ENCODE measurements at places on chromosomes 4 and X. TPM values are rescaled to one million over a fixed set of nuclear protein-coding genes. Genes with fewer than 3 reads are reported as not detected.

The ARHGAP6 gene
- polyA plus RNA-seq: 1.0 TPM

The KLHL5 gene
- 77.4 TPM for polyA plus RNA-seq

The SSX2 gene
- polyA plus RNA-seq: not detected

The PNPLA4 gene
- polyA plus RNA-seq: 26.0 TPM

The IQSEC2 gene
- 10.6 TPM for polyA plus RNA-seq

The PNMA3 gene
- 0.13 TPM for polyA plus RNA-seq

The SYTL4 gene
- polyA plus RNA-seq: 3.3 TPM

The MAGEA2B gene
- not detected for polyA plus RNA-seq

The WDR17 gene
- 0.10 TPM for polyA plus RNA-seq

The HTR2C gene
- polyA plus RNA-seq: not detected

The CYBB gene
- not detected for polyA plus RNA-seq

The GPR82 gene
- not detected for polyA plus RNA-seq

The GYG2 gene
- 9.3 TPM for polyA plus RNA-seq

The MAGEA9B gene
- not detected for polyA plus RNA-seq

The LIMCH1 gene
- 133 TPM for polyA plus RNA-seq

The ASMT gene
- not detected for polyA plus RNA-seq

The PCDH19 gene
- not detected for polyA plus RNA-seq

The PUDP gene
- polyA plus RNA-seq: 17.2 TPM

The SMARCAD1 gene
- polyA plus RNA-seq: 18.2 TPM

The NCAPG gene
- polyA plus RNA-seq: 14.4 TPM

The FGA gene
- polyA plus RNA-seq: not detected

The FMR1NB gene
- not detected for polyA plus RNA-seq

The KIF4A gene
- polyA plus RNA-seq: 10.8 TPM

The TNIP3 gene
- polyA plus RNA-seq: 0.20 TPM

The TRIM61 gene
- 1.3 TPM for polyA plus RNA-seq

The LDB2 gene
- polyA plus RNA-seq: 79.7 TPM

The FAM3A gene
- polyA plus RNA-seq: 17.3 TPM

The CDX4 gene
- not detected for polyA plus RNA-seq

The ITIH6 gene
- polyA plus RNA-seq: not detected

The SRPX2 gene
- 47.3 TPM for polyA plus RNA-seq

The NBDY gene
- 36.2 TPM for polyA plus RNA-seq

The ARSJ gene
- 18.4 TPM for polyA plus RNA-seq

The TMEM192 gene
- 11.1 TPM for polyA plus RNA-seq

The GLOD5 gene
- not detected for polyA plus RNA-seq

The NDP gene
- polyA plus RNA-seq: not detected

The GAB3 gene
- 0.82 TPM for polyA plus RNA-seq

The PHEX gene
- polyA plus RNA-seq: 0.17 TPM

The SAGE1 gene
- not detected for polyA plus RNA-seq

The NDNF gene
- polyA plus RNA-seq: 0.18 TPM

The SMARCA1 gene
- polyA plus RNA-seq: 36.7 TPM

The H2BW2 gene
- not detected for polyA plus RNA-seq

The TKTL2 gene
- polyA plus RNA-seq: not detected

The KCND1 gene
- polyA plus RNA-seq: 0.83 TPM

The ERCC6L gene
- 0.94 TPM for polyA plus RNA-seq

The XK gene
- polyA plus RNA-seq: not detected

The AFF2 gene
- not detected for polyA plus RNA-seq

The SOX3 gene
- polyA plus RNA-seq: not detected
